Body of pancreas (tissue), 4 donors: ENCODE measurements at places on chromosomes 5 and 9. TPM values are rescaled to one million over a fixed set of nuclear protein-coding genes. Genes with fewer than 3 reads are reported as not detected.

The VPS13A gene
- total RNA-seq: 54.4 TPM

The SPEF2 gene
- 11.4 TPM for total RNA-seq

The MLANA gene
- not detected for total RNA-seq

- DNase-seq: no peak
Measured at GRCh38 chr9:127611603-127611898, 526 bp upstream of the STXBP1 start.

The GDNF gene
- total RNA-seq: not detected

The CERCAM gene
- total RNA-seq: 42.0 TPM

DNA sequence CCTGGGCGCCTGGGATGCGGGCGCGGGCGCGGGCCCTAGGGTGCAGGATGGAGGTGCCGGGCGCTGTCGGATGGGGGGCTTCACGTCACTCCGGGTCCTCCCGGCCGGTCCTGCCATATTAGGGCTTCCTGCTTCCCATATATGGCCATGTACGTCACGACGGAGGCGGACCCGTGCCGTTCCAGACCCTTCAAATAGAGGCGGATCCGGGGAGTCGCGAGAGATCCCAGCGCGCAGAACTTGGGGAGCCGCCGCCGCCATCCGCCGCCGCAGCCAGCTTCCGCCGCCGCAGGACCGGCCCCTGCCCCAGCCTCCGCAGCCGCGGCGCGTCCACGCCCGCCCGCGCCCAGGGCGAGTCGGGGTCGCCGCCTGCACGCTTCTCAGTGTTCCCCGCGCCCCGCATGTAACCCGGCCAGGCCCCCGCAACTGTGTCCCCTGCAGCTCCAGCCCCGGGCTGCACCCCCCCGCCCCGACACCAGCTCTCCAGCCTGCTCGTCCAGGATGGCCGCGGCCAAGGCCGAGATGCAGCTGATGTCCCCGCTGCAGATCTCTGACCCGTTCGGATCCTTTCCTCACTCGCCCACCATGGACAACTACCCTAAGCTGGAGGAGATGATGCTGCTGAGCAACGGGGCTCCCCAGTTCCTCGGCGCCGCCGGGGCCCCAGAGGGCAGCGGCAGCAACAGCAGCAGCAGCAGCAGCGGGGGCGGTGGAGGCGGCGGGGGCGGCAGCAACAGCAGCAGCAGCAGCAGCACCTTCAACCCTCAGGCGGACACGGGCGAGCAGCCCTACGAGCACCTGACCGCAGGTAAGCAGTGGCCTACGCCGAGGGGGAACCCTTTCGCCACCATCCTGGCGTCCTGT lies at the start of gene EGR1:
Gene EGR1 (plus strand): TSS at position 219 of the 864 bp plus-strand sequence. CDS start 283 bp downstream, at position 502.
- DNase-seq: peak; percentile 92

- DNase-seq: no peak
Measured at GRCh38 chr9:96009223-96009602, 133.7 kb downstream of the ERCC6L2 start.

GRCh38 chr9:31347082-31347617 lies 1037.3 kb upstream of the ACO1 start:
- DNase-seq: no peak

The SPRY4 gene
- 6.7 TPM for total RNA-seq

GRCh38 chr5:180642779-180643178 lies 6.6 kb downstream of the FLT4 start:
- no peak for DNase-seq

The ARID3C gene
- total RNA-seq: not detected

GRCh38 chr5:156936972-156937371 lies 26.1 kb downstream of the TIMD4 start:
- no peak for DNase-seq

- peak; percentile 60 for DNase-seq
Measured at GRCh38 chr9:82606492-82607382, 456.2 kb downstream of the RASEF start.

DNA sequence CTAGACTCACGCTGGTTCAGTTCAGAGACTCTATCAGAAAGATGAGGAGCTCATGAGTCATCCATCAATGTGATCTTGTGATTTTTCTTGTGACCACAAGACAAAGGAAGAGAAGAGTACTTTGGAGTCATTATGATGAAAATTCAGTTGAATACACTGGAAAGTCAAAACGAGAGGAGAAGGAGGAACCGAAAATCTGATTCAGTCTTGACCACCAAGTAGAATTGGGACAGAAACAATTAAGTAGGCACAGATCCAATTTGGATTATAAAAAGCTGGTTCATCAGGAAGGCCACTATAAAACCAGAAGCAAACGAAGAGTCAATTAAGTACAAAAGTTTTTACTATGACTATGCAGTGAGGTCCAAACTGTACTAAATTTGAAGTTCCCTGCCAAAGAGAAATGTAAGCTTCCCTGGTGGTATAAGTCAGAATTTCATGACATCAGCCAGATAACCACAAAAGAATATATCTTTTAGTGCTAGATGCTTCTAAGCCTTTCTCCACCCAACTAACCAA lies 90.9 kb downstream of the THBS4 start:
- no peak for DNase-seq

- DNase-seq: no peak
Measured at GRCh38 chr5:39301406-39301805, 62.9 kb downstream of the C9 start.

The ABO gene
- 3.9 TPM for total RNA-seq

DNA sequence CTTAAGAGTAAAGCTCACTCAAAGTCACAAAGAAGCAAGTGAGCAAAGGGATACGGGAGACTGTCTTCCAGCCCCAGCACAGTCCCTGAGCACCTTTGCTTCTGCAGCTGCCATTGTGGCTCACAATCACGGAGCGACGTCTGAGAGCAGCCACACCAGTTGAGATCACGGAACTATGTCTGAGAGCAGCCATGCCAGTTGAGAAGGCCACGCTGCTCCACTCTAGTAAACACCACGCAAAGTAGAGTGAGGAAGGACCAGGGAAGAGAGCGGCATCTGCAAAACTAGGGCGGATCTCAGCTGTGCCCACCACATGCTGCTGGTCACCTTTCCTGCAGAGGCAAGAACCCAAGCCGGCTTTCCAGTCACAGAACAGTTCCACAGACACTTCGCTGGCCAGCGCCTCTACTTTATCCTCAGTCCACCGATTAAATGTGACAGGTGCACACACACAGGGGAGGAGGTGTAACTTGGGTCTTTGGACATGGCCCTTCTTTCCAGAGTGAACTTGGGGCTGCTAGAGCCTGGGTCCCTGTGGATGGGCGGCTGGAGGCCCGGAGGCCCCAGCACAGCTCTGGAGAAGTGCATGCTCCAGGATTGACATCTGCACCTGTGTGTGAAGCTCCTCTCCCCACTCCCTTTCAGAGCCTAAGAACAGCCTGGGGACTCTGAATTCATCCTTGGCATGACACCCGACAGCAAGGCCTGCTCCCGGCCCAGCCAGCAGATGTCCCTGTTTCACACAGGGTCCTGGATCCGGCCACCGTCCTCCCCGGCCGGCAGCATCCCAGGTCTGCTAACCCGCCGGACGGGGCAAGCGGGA lies 324.9 kb upstream of the IRX4 start:
- peak; percentile 45 for DNase-seq

DNA sequence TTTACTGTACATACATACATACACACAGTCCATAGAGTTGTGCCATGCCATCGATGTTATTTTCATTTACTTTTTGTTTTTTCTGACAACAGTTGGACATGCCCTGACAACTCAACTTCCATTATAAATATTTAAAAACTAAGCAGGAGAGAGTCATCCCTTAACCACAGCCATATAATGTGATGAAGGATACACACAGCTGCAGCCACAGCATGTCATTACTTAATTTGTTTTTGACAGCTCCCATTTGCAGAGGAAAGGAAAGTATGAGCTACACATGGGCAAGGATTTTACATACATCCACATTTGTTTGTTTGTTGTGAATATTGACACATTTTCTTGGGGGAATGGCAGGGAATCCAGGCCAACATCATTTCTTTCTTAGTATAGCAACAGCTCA lies 91.5 kb upstream of the TUT7 start:
- no peak for DNase-seq

GRCh38 chr5:88666761-88667495 lies 216.1 kb downstream of the MEF2C start:
- DNase-seq: no peak

DNA sequence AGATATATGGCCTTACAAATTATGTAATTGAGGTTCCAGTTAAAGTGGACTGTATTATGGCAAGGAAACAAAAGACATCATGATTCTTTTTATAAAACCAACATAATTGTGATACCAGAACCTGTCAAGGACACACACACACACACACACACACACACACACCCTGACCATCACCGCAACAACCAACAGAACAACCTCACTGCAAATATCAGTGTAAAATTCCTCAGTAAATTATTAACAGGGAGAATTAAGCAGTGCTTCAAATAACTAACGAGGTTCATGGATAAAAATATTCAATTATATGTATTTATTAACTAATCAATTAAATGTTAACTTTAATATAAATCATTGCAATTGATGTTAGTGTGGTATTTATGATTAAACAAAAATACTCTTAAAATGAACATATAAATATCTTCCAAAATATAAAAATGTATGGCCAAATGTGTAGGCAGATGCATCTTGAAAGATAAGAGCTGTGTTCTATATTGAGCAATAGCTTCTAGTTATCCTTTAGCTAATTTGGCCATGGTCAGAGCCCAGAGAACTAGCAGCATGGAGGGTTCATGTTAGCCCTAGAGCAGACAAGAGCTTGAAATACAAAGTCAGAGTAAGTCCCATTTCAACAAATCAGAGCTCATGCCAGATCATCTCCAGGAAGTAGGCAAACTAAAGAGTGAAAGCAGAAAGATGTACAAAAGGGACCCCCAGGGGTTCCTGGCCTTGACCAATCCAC lies 280.5 kb upstream of the ADAMTS16 start:
- DNase-seq: no peak

DNA sequence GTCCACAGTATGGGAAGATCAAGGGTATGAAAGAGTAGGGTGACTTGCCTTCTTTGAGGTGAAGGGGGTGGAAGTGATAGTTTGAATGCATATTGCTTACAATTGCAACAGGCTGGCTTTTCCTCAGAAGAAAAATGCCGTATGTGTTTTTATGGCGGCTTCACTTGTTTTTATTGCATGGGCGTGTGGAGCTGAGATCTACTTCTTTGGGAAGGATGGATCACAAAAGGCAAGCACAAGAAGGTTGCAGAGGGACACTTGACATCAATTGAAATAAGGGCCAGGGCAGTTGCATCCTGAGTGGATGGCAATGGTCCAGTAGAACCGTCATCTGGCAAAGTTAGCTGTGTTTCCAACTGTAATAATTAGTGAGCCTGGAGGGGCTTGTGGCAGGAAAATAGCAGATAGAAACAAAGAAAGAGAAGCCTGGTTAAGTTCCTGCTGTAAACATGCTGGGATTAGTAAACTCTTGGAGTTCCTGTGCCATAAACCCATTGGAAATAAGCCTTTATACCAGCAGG lies 138.4 kb downstream of the NTRK2 start:
- DNase-seq: no peak

- no peak for DNase-seq
Measured at GRCh38 chr5:31047007-31047406, 146.5 kb upstream of the CDH6 start.

DNA sequence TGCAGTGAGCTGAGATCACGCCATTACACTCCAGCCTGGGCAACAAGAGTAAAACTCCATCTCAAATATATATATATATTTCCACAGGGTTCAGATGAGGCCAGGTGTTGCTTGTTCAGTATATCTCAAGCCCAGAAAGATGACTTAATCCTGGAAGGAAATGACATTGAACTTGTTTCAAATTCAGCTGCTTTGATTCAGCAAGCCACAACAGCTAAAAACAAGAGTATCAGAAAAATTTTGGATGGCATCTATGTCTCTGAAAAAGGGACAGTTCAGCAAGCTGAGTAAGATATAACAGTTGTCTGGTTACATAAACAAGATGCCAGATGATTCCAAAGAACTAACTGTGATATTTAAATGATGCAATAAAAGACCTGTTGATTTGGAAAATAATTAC lies 352.0 kb downstream of the KCTD16 start:
- DNase-seq: no peak

GRCh38 chr5:128303593-128303992 lies 220.0 kb downstream of the SLC12A2 start:
- no peak for DNase-seq

DNA sequence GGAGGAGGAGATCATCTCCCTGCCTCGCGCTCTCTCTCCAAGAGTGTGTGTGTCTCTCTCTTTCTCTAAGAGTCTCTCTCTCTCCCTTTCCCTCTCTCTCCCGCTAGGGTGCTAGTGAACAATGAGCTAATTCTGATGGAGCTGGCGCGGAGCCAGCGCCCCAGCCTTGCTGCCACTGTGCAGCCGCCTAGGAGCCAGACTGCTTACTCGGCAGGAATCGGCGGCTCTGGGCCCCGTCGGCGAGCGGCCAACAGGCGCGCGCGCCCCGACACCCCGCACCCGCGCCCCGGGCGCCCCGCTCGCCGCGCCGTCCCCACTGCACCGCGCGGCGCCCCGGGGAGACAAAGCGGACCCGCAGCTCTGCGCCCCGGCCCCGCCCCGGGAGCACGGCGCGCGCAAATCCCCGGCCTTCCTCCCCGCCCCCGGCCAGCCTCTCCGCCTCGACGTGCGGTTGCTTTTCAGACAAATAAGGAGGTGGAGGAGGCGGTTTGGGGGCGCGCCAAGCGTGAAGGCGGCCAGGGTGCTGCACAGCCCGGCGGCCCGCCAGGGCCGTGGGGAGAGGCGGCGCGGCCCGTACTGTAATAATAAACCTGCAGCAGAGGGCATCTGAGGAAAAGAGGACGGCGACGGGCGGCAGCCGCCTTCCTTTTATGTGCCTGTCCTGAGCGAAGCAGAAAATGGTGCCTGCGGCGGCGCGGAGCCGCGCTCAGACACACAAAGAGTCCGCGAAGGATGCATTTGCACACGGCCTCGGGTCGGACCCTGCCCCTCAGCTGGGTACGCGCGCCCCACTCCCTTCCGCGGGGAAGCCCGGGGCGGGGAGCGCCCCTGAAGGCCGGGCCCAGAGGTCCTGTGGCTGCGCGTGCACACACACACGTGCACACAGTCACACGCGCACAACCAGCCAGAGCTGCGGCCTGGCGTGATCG lies 625 bp upstream of the NREP start:
- peak; percentile 97 for DNase-seq
